ENCODE measurements at places on chromosomes 16 and 17.
A peak's percentile ranks its signal among the peaks of the same experiment; 100 is the strongest.

DNA sequence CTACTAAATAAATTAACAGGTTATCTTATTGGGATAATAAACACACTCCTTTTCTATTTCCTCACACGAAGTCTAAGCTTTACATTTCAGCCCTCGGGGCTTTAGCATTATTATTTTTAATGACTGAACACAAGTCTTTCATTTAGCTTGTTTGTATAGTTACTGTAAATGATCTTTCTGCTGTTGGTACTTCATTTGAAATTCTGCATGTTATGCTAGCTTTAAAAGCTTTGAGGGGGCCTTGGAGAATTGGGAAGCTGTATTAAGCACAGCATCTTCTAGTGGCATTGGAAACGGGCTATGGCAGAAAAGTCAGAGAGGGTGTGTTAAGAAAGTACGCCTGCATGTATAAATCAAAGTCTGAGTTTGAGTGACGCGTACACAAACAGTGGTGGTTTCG is 243.7 kb downstream of the FTO start:
- DNase-seq: no peak

DNA sequence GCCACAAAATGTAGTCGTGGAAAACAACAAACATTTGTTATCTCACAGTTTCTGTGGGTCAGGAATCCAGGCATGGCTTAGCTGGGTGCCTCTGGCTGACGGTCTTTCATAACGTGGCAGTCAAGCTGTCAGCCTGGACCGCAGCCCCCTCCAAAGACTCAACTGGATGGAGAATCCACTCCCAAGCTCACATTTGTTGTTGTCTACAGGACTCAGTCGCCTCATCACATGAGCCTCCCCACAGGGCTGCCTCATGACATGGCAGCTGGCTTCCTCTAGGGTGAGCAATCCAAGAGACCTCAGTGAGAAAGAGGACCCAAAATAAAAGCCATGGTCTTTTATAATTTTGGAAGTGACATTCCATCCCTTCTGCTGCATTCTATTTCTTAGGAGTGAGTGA is 34.7 kb upstream of the AKAP1 start:
- no peak for DNase-seq

- no peak for DNase-seq
Observed at GRCh38 chr16:17917316-17918019, 419.1 kb downstream of the NPIPA8 start.

DNA sequence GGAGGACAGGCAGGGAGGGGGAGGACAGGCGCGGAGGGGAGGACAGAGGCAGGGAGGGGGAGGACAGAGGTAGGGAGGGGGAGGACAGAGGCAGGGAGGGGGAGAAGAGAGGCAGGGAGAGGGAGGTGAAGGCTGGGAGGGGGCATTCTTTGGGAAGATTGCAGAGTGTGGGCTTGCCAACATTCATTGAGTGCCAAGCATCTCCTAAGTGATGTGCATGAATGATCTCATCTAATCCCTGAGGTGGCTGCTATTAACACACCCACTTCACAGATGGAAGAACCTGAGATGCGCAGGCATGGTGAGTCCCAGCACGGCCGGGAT is 58.3 kb downstream of the NT5M start:
- no peak for DNase-seq

DNA sequence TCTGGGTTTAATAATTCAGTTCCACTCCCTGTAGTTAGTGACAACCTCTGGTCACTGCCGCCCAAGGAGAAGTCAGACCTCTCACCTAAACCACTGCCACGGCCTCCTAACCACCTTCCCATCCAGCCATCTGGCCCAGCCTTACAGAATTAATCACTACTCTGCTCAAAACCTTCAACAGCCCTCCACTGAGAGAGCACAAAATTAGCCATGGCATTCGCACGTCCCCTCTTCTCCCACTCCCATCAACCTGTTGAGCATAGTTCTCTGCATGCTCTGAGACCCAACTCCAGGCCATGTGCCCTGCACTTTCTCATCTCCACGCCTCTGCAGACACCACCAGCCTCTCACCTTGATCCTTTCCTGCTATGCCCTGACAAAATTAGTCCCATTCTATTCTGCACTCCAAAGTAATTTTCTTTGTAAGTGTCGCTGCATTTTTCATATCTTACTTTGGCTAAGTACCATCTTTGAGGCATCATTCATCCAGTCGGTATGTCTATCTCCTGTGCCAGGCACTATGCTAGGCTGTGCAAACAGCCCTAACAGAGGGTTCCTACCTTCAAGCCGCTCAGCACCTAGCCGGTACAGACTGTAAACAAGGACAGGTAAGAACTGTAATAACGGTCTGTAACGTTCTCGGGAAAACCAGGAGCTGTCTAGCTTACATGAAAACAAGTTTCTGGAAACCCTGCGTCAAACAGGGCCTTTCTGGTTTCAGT is 963 bp downstream of the COPRS start:
- no peak for DNase-seq

GRCh38 chr16:87133112-87133850 is 183.9 kb downstream of the C16orf95 start:
- no peak for DNase-seq

DNA sequence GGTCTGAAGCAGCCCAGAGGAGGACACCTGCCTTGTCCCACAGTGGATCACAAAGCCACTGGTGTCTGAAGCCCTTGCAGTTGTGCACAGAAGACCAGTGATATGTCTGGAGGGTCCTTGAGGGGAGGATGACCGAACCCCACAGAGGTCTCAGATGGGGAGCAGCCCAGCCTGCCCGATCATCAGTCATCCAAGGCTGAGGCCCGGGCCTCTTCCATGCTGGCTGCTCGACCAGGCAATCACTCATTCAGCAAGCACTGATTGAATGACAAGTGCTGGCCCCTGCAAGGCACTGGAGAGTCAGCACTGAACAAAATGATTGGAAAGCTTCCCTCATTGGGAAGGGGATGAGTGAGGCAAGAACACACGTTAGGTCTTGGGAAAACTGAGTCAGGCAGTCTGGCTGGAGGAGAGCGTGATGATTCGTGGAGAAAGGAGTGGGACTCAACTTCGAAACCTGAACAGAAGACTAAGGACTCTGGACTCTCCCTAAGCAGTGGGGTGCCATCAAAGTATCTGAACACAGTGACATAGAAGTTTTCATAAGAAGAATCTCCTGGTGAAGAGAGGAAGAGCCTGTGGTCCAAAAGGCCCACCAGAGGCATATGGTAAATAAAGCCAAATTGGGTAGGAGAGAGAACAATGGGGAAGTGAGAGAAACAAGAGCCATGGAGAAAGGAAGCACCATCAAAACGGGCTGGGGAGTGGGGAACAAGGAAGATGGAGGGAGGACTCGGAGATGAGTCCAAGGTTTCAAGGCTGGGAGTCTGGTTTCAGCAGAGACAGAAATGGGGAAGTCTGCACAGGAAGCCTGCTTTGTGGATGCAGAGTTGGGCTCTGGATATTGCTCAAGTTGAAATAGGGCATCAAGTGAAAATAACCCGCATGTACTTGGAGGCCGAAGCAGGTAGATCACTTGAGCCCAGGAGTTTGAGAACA is 10.2 kb downstream of the PIK3R5 start:
- DNase-seq: no peak

DNA sequence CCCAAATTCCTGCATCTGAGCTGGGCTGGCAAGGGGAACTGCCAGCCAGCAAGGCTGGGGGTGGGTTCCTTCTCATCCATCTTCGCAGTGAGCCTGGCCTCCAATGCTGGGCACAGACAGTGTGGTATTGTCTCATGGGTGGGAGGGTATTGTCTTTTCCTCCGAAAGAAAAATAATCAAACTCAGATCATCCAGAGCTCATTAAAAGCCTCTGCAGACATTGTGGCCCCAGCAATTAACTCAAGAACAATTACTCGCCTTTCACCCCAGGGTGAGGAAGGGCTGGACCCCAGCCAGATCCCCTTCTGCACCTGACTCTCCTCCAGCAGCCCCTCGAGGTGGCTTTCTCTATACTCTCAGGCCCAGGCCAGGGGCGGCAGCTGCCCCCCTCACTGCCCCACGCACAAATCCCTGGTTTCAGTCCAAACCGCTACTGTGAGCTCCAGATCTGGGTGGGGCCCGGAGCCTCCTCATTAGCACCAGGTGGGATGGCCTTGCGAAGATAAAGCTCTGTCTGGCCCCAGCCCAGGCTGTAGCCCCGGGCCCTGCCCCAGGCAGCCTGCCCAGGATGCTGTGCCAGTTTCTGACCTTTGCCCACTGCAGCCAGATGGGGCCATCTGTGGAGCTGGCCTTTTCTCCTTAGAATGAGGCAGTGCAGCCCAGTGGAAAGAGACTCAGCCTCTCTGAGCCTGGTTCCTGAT is 2.3 kb upstream of the KRT15 start:
- DNase-seq: no peak

GRCh38 chr16:86303787-86304678 is 206.3 kb upstream of the FOXF1 start:
- DNase-seq: no peak

DNA sequence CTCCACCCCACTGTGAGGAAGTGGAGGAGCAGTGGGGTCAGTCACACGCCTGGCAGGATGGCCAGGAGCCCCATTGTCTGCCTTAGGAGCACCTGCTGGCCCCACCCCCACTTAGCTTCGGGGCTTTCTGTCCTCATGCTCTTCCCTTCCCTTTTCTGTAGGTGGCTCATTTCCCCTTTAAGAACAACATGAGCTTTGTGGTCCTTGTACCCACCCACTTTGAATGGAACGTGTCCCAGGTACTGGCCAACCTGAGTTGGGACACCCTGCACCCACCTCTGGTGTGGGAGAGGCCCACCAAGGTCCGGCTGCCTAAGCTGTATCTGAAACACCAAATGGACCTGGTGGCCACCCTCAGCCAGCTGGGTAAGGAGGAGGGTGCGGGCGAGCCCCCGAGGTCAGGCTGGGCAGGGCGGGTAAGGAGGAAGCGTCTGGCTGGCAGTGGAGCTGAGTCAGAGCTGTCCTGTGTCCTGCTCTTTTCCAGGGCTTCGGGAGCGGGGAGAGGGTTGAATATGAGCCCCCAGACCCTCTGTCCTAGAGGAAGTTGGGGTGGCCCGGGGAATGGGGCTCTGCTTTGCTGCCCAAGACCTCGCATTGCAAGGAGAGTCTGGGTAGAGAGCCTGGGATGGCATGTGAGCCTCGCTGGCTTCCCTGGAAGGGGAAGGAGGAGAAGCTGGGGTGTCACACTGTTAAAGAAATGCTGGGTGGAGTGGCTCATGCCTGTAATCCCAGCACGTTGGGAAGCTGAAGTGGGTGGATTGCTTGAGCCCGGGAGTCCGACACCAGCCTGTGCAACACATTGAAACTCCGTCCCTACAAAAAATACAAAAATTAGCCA is 9.2 kb upstream of the SERPINF1 start:
- DNase-seq: no peak

GRCh38 chr17:55421179-55421934 is at the start of gene MMD:
MMD (minus strand) TSS chr17:55421835; CDS start chr17:55421695, 140 bp downstream.
- peak; percentile 26 for DNase-seq

GRCh38 chr17:6712058-6712853 is 913 bp downstream of the SLC13A5 start:
- DNase-seq: no peak

GRCh38 chr17:40253565-40253964 is 34.1 kb upstream of the CDC6 start:
- DNase-seq: no peak

DNA sequence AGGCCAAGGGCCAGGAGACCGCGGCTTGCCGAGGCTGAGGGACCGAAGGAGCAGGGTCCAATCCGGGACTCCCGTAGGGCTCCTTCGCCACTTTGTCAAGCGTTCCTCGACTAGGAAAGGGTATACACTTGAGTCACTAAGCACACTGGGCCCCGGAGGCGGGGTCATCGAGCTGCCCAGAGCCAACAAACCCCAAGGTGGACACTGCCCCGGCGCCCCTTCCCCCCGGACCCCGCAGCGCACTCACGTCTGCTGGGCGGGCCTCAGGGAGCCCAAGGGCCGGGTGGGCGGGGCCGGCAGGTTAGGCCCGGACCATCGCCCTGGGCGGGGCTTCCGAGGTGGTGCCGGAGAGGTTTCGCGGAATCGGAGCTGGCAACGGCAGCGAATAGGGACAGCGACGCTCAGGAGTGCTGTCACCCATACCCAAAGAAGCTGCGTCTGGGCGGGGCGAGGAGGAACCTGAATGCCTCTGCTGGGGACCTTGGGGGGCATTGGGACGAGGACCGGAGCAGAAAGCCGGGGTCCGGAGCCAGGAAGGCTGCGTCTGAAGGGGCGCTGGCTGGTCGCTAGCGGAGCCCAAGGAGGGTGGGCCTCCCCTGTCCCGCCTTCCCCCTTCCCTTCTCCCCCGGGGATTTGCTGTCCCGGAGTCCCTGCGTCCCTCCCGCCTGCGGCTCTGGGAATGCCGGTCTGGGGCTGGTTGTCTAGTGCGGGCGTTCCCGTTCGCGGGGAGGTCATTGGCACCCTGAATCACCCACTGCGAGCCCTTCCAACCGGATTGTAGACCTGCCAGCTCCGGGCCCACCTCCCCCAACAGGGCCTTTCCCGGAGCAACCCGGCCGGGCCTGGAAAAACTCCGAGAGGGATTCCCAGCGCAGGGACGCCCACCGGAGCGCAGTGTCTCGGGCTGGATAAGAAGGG is 118.2 kb upstream of the SMURF2 start:
- DNase-seq: no peak

GRCh38 chr16:66245868-66246267 is 120.6 kb upstream of the CDH5 start:
- no peak for DNase-seq

DNA sequence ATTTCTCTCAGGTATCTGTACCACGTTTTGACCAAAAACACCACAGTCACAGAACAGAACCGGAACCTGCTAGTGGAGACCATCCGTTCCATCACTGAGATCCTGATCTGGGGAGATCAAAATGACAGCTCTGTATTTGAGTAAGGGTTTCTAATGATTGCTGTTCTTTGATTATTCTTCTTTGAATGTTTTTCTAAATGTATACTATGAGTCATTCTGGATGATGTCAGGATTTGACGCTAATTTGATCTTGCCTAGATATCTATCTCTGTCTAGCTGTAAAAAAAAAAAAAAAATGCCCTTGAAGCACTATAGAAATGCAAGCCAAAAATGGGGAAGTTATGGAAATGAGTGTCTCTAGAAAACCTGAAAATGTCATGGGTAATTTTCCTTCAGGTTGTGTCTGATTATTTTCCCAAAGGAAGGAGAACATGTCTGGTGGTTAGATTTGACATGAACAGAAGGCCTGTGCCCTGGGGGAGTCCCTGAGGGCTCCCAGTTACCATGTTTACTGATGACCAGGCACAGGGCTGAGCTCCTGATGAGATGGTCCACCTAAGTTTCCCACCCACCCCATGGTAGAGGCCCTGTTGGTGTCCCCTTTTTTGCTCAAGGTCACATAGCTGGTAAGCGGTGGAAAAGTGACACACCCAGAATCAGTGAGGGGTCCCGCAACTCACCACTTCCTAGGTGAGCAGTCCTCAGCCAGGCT is 13.6 kb downstream of the CLEC16A start:
- no peak for DNase-seq

- DNase-seq: no peak
Observed at GRCh38 chr16:11716336-11716735, 26.3 kb downstream of the TXNDC11 start.

DNA sequence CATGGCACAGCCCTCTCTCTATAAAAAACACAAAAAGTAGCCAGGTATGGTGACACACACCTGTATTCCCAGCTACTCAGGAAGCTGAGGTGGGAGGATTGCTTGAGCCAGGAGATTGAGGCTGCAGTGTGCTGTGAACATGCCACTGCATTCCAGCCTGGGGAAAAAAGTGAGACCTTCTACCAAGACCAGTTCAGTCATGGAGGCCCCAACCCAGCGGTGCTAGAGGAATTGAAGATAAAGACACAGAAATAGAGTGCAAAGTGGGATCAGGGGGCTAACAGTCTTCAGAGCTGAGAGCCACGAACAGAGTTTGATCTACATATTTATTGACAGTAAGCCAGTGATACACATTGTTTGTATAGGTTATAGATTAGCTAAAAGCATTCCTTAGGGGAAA is 15.6 kb upstream of the CCL8 start:
- no peak for DNase-seq

GRCh38 chr16:57764341-57765159 is 29.0 kb downstream of the KATNB1 start:
- no peak for DNase-seq

Data from muscle of arm (tissue), 14 donors.